ENCODE measurements at places on chromosomes 16 and 17.

GRCh38 chr17:46950997-46951621, 27.9 kb downstream of the RPRML start:
- no peak for DNase-seq

DNA sequence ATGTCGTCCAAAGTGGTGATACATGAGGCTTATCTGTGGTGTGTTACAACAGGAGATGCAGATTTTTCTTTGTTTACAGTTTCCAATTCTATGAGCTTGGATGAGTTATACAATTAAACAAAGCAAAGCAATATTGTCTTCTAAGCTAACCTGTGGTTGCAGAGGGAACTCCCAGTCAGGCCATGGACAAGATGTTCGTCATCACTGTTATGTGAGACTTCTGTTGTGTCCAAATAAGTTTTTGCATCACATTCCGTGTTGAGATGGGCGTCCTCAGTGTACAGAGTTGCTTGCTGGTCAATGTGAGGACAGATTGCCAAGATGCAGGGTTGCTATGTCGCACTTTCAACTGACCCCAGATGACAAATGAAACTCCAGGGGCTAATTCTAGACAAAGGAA, 189.3 kb downstream of the IRF8 start:
- DNase-seq: no peak

GRCh38 chr17:42378959-42379594, 9.2 kb downstream of the STAT3 start:
- DNase-seq: no peak

DNA sequence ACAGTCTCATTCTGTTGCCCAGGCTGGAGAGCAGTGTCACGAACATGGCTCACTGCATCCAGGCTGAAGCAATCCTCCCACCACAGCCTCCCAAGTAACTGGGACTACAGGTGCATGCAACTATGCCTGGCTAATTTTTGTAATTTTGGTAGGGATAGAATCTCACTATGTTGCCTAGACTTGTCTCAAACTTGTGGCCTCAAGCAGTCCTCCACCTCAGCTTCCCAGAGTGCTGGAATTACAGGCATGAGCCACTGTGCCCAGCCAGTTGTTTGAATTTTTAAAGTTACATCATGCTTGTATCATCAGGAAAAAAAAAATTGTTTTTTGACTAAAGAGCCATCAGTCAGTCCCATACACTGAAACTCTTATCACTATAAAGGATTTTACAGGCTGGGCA, 17.1 kb upstream of the VPS4A start:
- DNase-seq: no peak

GRCh38 chr16:68627951-68628425, 17.1 kb upstream of the CDH3 start:
- peak; percentile 59 for DNase-seq

DNA sequence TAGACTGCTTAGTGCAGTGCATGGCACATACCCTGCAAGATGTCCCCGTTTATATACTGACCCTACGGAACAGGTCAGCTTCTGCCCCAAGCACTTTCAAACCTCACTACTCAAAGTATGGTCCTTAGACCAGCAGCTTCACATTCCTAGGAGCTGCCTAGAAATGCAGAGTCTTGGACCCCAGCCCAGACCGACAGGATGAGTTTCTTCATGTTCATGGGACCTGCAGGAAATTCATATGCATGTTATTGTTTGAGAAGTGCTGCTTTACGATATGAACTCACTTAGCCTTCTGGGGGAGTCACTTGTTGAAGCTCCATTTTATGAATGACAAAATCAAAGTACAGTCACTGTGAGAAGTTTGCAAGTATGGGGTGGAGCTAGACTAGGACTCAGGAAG, 82.6 kb downstream of the DYNLRB2 start:
- DNase-seq: no peak

GRCh38 chr17:79706931-79707850, 23.6 kb upstream of the ENPP7 start:
- no peak for DNase-seq

DNA sequence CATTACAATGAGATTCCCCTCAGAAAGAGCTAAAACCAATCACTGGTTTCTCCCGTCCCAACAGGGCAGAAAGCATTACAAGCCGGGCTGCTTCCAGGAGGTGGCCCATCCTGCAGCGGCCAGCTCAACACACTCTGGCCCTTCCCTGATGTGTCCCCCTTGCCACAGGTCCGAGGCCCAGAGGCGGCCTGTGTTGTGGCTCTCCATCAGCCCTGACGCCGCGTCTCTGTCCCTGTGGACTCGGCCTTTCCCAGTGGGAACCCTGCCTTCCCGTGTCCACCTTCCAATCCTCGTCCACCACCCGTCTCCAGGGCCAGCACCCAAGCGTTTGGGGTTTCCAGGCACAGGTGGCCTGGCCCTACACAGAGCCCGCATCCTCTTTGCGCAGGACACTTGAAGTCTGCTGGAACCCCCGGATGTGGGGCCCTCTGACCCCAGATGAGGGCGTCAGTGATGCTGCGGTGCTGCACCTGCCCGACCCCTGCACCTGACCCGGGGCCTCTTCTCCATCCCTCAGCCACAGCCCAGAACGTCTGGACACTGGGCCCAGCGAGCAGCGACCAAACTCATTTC, 21.1 kb downstream of the RAB40B start:
- DNase-seq: no peak

DNA sequence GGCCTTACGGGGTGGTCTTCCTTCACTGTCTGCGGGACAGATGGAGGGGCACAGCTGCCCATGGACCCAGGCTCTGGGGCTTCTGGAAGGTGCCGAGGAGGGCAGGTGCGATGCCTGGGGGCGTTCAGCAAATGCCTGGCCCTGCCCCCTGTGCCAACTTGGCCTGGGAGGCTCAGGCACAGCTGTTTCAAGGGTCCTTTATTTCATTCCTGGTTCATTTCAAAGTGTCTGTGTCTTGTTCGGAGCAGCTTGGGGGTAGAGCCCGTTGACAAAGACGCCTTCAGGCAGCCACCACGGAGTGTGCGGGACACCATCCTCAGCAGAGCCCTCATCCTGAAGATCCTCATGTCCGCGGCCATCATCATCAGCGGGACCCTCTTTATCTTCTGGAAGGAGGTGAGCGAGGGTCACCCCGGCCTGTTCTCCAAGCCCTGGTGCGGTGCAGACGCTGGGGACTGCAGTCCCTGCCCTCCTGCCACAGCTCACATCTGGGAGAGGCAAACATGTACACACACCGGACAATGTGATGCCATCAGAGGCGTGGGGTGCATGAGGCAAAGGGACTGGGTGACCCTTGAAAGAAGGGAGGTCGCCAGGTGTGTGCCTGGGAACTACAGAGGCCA, 43.9 kb downstream of the MEAK7 start:
- no peak for DNase-seq

DNA sequence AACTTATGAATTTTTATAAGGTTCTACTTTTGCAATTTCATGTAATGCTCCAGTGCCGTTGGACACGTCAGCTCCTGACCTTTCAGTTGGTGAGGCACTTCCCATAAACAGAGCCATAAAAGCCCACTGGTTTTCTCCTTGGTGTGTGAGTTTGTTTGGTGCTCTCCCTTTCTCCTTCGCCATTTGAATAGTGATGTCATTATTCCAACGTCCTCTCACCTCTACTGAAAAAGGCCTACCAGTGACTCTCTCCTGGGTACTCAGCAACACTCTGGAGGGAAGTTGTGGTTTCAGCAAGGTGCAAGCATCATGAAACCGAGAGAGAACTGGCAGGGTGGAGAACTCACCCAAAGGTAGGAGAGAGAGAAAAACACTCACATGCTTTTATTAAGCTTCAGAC, 29.6 kb upstream of the HNF1B start:
- DNase-seq: no peak

DNA sequence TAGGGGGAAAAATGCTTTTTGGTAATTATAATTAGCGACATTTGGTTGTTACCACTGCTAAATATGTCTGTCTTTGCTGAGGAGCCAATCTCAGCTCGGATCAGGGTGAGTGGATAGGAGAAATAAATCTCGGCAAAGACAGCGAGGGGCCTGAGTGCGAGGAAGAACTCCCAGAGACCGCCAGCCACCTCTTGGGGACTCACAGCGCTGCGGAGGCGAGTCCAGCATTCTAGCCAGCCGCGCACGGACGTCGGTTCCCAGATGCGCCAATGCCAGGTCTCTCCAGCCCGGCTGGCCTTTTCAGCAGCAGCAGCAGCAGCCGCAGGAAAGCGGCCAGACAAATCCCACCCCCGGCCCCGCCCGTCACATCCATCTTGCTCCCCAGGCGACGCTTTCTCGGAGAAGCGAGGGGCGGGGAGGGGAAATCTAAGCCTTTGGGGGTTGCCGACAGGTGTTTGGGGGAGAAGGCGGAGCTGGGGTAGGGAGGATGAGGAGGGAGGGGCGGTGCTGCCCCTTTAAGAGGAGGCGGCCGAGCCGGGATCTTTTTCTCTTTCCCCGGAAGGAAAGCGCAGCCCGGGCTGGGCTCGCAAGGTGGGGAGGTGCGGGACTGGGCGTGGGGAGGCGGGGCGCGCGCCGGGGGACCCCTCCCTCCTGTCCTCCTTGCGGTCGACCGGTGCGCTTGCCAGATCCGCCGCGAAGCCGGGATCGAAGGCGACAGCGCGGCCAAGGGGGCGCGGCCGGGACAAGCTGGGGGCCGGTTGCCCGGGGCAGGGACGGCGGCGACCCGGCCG, at the start of gene ITGA3:
Gene ITGA3 (plus strand): TSS at position 685 of the 791 bp plus-strand sequence. CDS start 330 bp downstream, outside the sequence.
- DNase-seq: no peak

GRCh38 chr16:27471661-27472060, 69.7 kb downstream of the IL21R start:
- DNase-seq: no peak

DNA sequence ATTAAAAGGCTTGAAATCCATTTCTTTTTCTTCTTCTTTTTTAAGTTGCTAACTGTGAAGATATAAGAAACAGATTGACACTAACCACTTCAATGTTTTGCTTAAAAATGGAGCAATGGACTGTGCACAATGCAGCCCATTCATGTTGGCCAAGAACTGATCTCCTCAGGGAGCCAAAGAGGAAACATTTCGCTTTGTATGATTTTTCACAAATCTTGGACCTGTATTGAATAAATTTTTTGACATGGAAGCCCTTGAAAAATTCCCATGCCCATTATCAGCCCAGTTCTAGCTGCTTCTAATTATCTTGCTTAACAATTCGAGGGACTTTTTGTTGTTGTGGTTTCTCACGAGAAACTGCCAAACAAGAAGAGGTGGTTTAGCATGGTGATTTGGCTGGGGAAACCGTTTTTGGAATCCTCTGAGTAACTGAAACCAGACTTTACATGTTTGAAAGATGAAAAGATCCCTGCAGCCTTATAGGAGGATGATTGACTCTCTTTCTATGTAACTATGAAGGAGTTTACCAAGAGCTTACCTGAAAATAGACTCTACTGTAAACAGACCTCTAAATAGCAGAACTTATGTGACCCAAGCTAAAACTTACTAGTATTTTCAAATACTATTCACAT, 1389.4 kb upstream of the GOT2 start:
- no peak for DNase-seq

GRCh38 chr16:59274141-59274540, 540.0 kb upstream of the GOT2 start:
- DNase-seq: no peak

GRCh38 chr17:13601776-13602551, at the start of gene HS3ST3A1:
HS3ST3A1 (minus strand) TSS chr17:13601929; CDS start chr17:13601129, 800 bp downstream.
- no peak for DNase-seq

DNA sequence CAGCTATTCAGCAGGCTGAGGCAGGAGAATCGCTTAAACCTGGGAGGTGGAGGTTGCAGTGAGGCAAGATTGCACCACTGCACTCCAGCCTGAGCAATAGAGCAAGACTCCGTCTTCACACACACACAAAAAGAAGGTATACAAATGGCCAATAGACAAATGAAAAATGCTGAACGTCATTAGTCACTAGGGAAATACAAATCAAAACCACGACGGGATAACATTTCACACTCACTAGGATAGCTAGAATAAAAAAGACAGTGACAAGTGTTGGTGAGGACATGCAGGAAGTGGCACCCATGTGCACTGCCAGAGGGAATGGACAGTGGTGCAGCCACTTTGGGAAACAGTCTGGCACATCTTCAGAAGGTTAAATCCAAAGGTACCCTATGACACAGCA, 172.9 kb downstream of the FTO start:
- no peak for DNase-seq

DNA sequence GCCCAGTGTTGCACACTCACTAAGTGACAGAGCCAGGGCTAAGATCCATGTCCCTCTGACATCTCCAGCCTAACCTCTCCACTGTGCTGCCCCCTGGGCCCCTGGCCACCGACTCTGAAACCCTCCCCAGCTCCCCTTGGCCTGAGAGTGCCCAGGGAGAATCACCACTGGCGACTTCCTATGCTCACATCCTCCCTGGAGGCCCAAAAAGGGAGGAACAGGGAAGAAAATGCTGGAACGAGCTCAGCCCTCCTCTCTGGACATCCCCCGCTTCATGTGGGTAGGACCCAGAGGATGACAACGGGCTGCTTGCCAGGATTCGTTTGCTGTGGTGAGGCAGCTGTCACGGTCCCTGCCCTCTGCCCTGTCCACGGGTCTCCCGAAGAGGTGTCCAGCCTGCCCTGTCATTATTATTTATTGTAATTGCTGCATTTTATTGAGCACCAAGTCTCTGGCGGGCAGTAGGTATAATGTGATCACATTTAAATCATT, 153.5 kb upstream of the RPL38 start:
- no peak for DNase-seq

DNA sequence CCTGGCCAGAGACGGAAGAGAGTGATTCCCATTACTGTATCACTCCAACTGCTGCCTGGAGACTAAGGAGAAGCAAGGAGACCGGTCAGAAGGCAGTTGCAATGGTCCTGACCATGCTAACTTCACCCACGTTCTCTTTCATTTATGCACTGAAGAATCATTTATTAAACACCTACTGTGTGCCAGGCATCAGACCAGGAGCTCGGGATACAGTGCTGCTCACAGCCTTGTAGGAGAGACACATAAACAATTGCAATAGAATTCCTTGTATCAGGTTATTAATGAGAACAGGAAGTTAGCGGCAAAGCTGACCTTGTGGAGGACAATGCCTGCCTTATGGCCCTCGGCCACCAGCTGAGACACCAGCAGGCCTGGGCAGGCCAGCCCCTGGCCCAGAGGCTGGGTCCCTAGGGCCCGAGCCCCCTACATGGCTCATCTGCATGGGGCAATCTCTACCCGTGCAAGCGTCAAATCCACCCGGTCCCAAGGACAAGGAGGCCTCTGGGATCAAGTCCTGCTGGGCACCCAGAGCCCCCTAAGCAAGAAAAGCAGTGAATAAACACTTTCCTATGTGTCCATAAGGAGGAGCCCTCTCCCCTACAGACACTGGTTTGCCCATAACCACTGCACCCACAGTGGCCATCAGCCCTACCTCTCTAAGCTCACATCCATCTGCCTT, 8.6 kb upstream of the ENPP7 start:
- DNase-seq: no peak

DNA sequence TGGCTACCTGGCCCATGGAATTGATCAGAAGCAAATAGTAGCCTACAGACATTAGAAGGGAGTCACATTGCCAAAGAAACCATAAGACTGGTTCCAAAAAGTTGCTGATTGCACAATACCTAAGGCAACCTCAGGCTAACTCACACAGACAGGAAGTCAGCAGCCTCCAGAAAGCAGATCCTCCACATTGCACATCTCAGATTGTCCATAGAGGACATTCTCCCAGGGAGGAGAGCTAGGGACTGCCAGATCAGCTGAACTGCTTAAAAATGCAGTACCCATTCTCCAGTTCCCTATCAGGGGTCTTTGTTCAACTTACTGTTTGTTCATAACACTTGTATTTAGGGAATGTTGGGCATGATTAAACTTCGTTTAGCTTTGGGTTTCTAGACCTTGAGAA, 4.2 kb downstream of the CCL3 start:
- no peak for DNase-seq

Data from SK-N-MC (cell line).